ENCODE measurements at places on chromosomes 11 and 22.
A peak's percentile ranks its signal among the peaks of the same experiment; 100 is the strongest.

DNA sequence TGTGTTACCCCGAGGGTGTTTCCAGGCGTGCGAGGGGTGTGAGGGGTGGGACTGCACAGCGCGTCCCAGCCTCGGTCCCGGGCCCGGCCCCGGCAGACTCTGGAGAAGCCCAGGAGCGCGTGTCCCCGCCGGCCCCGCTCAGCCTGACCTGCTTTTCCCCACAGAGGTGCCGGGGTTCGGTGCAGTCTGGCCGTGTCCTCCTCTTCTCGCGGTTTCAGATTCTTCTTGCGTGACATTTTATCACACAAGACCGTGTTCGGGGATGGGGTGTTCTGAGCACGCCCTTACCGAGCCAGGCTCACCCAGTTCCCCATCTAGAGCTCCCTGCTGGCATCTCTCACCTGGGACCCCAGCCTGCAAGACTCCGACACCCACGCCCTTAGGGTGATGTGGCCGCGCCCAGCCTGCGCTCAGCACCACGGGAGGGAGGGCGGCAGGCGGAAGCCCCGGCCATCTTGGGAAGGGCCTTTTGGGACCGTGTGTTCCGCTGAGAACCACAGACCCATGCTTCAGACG is 775.6 kb downstream of the BRD1 start:
- no peak for DNase-seq

GRCh38 chr11:28153586-28153985 is 45.4 kb downstream of the METTL15 start:
- no peak for DNase-seq

DNA sequence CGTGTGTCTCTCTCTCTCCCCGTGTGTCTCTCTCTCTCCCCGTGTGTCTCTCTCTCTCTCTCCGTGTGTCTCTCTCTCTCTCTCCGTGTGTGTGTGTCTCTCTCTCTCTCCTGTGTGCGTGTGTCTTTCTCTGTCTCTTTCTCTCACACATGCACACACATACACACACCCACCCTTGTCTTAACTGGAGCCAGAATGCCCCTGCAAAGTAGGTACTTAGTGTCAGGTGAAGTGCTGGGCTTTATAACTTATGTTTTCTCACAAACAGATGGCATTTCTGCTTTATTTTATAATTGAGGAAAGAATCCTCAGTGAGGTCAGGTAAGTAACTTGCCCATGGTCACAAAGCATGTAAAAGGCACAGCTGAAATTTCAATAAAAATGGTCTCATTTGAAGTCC is 106.0 kb downstream of the CSNK2A3 start:
- DNase-seq = no peak

GRCh38 chr11:26753723-26754504 is 32.1 kb upstream of the SLC5A12 start:
- peak; percentile 3 for DNase-seq

GRCh38 chr11:119673052-119673758 is 55.8 kb downstream of the NECTIN1 start:
- DNase-seq = no peak

- DNase-seq = no peak
Observed at GRCh38 chr11:1705126-1706052, 8.4 kb downstream of the KRTAP5-6 start.

GRCh38 chr11:57900320-57900719 is 123.4 kb upstream of the OR9Q1 start:
- DNase-seq = no peak

- no peak for DNase-seq
Observed at GRCh38 chr11:134921938-134922337, 509.9 kb upstream of the B3GAT1 start.

DNA sequence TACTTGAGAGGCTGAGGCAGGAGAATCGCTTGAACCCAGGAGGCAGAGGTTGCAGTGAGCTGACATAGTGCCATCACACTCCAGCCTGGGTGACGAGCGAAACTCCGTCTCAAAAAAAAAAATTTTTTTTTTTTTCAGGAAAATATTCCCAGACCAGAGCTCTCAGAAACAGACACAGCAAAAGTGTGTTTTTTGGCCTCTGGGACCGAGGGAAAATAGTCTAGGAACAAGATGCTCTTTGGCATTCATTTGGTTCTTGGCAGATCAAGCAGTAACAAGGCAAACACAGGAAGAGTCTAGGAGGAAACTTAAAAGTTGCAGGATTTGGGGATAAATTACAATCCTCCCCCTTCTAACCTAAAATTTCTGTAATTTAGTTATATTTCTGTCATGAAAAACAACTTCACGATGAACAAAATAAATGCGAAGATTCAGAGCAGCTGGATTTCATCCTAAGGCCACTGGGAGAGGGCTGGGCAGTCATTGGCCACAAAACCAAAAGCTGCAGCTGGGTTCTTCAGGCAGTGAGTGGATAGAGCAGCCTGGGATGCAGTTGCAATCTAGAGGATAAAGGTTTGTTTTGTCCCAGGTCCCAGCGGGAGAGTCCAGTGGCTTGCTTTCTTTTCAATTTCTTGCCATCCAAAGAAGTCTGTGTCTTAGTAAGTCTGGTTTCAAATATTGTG is 19.7 kb downstream of the ATG16L2 start:
- DNase-seq = no peak

Data from substantia nigra (tissue), 51 donors.